AG08395 (cell line): ENCODE measurements at places on chromosomes 3 and 15.

- no peak for DNase-seq
Measured at GRCh38 chr15:98669638-98670037, 21.3 kb downstream of the IGF1R start.

GRCh38 chr15:83898361-83898760 lies 244.4 kb downstream of the ADAMTSL3 start:
- DNase-seq, result no peak

GRCh38 chr3:189914799-189915198 lies 205.9 kb downstream of the P3H2 start:
- peak; percentile 85 for DNase-seq

- peak; percentile 23 for DNase-seq
Measured at GRCh38 chr3:122000936-122001605, 21.0 kb downstream of the ILDR1 start.

GRCh38 chr15:63595065-63595464 lies 2.1 kb upstream of the FBXL22 start:
- no peak for DNase-seq

DNA sequence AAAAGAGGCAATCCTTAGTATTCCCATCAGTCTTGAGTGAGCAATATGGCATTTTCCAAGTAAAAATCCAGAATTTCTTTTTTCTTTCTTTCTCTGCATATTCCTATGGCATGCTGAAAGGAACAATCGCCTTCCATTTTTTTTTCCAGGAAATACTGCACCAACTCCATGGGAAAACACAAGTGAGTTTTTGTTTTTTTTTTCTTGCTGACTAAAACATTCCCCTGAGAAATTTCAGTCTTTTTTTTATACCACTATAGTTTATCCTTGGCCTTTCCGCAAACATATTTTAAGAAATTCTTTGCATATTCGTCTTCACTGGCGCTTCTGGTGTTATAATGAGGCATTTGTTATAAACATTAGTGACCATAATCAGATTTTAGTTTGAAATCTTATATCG lies 429.6 kb upstream of the MDFIC2 start:
- DNase-seq, result no peak
